ENCODE measurements at places on chromosomes 11 and 22.

DNA sequence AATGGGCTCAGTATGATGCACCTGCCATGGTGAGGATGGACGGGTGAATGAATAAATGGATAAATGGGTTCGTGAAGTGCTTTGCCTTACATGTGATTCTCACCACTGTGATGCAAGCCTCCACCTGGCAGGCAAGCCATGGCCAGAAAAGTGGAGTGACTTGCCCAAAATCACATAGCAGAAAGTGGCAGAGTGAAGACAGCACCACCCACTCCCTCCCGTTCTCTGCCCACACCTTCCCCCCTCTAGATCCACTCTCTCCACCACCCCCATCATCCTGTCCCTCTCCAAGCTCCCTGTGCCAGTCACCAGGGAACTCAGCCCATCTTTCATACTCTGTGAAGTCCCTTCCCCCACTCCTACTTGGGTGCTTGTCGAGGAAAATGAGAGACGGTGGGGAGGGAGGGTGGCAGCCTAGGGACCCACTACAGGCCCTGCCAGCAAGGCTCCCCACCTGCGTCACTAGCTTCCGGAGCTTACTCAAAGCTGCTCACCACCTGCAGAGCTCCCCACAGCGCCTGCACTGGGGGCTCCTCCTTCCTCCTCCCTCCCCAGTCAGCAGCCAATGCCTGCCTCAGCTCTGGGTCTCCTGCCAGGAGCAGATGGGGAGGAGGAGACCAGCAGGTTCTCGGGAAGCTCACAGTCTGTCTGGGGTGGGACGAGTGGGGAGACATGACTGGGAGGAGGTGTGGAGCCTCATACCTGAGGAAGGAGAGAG, 82.3 kb downstream of the PDE2A start:
- DNase-seq: no peak

GRCh38 chr11:29432719-29433325, 584.0 kb downstream of the KCNA4 start:
- DNase-seq: no peak

DNA sequence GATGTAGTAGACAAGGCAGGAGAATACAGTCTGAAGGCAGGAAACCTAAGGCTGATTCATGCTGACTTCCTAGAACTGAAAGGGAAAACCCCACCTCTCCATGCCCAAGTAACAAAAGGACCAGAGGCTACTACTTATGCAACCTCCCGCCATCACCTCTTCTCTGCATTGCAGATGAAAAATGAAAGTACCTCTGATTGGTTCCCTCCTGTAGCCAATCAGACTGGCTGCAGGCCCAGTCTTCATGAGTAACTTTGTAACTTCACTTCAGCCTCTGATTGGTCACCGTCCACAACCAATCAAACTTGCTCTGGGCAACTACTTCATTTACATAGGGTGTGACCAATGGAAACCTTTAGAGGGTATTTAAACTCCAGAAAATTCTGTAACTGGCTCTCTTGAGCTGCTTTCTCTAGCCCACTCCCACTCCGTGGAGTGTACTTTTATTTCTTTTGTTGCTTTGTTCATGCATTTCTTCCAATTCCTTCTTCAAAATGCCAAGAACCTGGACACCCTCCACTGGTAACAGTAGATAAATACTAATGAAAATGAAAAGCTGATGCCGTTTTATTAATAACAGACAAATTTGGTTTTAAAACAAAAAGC, 5.2 kb upstream of the MAP6 start:
- DNase-seq: peak; percentile 65

DNA sequence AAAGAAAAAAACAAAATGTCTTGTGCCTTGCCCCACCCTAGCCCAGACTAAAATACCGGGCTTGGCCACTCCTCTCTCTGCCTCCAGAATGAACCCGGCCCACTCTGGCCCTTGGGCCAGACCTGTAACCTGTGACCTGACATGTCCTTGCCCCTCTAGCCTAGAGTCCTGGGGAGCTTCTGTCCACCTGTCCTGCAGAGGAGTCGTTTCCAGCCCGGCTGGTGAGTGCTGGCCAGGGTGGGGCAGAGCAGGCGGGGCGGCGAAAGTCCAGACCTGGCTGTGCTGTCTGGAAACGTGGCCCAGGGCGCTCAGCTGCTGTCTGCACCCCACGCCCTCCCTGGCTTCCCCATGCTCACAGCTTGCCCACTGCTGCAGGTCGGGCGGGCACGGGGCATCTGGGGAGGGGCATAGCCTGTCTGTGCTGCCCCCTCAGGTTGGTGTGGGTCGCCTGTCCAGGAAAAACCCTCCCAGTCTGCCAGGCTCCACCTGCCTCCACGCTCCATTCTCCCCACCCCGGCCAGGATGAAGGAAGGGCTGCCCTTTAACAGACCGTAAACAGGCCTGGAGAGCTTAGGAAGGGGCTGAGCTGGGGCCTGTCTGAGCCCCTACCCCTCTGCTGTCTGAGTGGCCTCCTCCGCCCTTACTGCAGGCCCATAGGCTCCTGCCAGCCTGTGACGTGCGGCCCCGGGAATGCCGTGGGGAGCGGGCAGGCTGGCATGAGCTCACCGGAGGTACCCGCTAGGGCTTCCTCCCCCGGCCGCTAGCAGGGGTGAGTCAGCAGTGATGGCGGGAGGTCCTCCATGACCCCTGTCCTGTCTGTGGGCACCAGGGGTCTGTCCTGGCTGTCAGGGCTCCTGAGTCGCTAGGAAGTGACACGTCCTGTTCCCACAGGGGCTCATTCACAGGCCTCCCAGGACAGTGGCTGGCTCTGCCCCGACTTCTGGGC, 1.9 kb downstream of the CD151 start:
- DNase-seq: peak; percentile 31

- DNase-seq: no peak
Observed at GRCh38 chr22:46902998-46903916, 140.8 kb downstream of the TBC1D22A start.

DNA sequence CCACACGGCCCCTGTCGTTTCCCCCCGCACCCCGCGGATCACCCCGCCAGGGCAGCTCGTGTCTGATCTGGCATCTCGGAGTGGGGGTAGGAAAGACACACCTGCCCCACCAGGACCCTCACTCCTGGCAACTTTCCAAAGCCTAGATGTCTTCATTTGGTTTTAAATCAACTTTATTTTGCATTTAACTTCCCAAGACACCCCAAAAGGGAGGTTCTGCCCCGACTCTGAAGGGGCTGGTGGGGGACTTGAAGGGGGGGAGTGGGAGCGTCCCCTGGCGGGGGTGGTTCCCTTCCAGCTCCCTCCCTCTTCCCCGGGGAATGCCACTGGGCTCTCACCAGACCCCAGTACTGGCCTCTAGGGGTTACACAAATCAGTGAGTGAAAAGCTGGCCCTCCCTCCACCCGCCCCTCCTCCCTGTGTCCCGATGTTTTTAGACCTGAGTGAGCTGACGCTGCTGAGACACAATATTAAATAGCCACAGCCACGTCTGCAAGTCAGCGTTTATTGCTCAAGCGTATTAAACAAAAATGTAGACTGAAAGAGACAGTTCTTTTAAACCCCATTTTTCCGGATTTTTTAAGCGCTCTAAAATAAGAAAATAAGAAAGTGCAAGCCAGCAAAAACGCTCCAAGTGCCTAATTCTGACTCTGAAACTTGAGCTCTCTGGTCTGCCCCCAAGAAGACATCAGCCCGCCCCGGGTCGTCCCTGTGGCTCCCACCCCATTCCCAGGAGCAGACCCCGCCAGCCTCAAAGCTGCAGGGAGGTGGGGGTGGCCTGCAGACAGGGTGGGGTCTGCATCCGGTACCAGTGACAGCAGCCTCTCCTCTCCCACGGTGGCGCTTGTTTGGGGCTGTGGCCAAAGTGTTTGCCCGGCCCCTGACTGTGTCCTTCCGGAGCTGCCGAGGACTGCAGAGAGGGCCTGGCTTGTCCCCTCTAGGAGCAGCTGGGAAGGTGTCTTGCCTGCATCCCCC, 1.1 kb upstream of the TTLL8 start:
- no peak for DNase-seq

Measured in MV-4-11 (cell line).